ENCODE measurements at places on chromosomes 11 and 22.

DNA sequence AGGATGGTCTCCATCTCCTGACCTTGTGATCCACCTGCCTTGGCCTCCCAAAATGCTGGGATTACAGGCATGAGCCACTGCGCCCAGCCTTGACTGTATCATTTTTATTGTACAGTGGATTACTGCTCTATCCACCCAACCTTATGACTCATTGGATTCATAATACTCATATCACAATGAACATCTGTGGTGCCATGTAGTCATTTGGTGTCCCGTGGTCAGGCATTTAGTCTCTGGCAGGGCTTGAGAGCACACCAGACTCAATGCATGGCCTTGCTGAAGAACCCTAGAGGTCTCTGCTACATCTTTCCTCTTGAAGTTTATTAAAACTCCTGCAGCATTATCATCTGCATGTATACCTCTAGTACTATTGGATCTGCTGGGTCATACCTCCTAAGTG, 98.0 kb upstream of the LDLRAD3 start:
- DNase-seq, result no peak

DNA sequence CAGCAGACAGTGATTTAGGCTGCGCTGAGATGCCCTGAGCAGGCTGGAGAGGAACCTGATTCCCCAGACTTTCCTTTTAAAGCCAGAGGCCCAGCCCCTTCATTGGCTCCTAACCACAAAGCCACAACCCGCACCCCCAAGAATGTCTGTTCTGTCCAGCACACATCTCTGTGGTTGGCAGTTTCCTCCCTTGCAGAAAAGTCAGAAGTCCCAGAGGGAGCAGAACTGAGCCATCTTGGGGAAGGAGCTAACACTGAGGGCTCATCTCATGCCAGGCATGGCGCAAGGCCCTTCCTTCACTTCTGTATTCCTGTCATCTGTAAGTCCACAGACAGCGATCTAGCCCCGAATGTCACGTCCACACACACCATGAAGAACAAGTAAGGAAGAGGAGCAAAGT, 97.1 kb upstream of the SYT13 start:
- DNase-seq, result peak; percentile 80

DNA sequence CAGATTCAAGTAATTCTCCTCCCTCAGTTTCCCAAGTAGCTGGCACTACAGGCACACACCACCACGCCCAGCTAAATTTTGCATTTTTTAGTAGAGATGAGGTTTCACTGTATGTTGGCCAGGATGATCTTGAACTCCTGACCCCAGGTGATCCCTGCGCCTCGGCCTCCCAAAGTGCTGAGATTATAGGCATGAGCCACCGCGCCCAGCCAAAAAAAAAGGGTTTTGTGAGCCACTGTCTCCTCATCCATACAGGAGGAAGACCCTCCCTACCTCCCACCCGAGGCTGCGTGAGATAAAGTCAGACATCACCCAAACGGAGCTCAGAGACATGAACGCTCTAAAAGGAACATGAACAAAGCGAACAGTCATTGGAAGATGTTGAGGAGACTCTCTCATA, 745.7 kb downstream of the BRD1 start:
- no peak for DNase-seq

GRCh38 chr11:61815790-61816735, 740 bp downstream of the FADS1 start:
- DNase-seq, result peak; percentile 79

DNA sequence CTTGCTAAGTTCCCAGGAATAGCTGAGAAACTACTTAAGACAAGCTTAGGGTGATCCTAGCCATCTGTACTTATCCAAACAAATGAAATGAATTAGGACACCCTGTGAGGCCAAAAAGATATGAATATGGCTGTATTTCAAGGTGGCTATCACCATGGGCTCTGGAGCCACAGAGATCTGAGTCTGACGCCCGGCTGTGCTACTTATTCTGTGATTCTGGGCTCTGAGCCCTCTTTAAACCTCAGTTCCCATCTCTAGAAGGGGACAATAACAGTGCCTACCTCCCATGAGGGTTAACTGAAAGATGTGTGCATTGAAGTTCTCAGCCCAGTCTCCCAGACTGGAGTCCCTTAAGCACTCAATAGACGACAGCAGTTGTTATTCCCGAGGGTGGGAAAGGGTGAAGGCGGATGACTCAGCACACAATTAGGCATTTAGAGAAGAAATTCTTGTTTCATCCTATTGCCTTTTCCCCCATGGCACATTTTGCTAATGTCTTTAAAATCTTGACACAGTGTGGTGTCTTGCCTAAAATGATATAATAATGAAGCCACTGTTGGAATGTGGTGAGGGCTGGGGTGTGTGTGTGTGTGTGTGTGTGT, 132.5 kb downstream of the ADAMTS15 start:
- DNase-seq, result no peak

- DNase-seq, result peak; percentile 58
Observed at GRCh38 chr22:27748751-27749191, 52.8 kb downstream of the MN1 start.

- DNase-seq, result no peak
Observed at GRCh38 chr22:22458387-22458786, 50.2 kb downstream of the ZNF280B start.

GRCh38 chr11:120612513-120613263, 101.1 kb downstream of the GRIK4 start:
- no peak for DNase-seq

GRCh38 chr11:78257654-78258053, 68.9 kb downstream of the USP35 start:
- DNase-seq, result no peak

- no peak for DNase-seq
Observed at GRCh38 chr11:67441731-67442351, 1.4 kb downstream of the CORO1B start.

DNA sequence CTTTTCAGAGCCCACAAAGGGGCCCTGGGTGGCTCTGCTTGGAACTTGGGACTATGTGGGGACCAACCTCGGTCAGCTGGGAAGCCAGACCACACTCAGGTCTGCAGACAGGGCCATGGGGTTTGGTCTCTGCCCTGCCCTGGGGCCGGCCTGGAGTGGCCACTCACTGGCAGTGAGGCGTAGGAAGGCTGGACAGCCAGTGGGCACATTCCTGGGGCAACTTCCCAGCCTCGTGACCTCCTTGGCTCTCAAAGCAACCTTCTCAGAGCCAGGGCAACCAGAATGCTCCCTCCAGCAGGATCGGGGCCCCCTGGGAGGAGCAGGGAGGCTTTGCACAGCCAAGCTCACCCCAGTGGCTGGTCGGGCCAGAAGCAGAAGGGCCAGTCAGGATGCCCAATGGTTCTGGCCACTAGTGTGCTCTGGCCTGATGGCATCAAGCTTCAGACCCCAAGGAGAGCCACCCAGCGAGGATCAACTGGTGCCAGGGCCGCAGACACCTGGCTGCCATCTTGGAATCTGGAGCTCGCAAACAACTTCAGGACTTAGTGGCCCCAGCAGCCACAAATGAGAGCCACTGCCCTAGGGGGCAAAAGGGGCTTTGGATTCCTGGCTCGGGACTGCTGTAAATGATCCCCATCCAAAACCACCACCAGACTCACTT, 87.1 kb downstream of the MYEOV start:
- DNase-seq, result no peak

- no peak for DNase-seq
Observed at GRCh38 chr22:35140879-35141745, 75.2 kb downstream of the ISX start.

GRCh38 chr11:68099474-68100405, 21.4 kb downstream of the CHKA start:
- no peak for DNase-seq

DNA sequence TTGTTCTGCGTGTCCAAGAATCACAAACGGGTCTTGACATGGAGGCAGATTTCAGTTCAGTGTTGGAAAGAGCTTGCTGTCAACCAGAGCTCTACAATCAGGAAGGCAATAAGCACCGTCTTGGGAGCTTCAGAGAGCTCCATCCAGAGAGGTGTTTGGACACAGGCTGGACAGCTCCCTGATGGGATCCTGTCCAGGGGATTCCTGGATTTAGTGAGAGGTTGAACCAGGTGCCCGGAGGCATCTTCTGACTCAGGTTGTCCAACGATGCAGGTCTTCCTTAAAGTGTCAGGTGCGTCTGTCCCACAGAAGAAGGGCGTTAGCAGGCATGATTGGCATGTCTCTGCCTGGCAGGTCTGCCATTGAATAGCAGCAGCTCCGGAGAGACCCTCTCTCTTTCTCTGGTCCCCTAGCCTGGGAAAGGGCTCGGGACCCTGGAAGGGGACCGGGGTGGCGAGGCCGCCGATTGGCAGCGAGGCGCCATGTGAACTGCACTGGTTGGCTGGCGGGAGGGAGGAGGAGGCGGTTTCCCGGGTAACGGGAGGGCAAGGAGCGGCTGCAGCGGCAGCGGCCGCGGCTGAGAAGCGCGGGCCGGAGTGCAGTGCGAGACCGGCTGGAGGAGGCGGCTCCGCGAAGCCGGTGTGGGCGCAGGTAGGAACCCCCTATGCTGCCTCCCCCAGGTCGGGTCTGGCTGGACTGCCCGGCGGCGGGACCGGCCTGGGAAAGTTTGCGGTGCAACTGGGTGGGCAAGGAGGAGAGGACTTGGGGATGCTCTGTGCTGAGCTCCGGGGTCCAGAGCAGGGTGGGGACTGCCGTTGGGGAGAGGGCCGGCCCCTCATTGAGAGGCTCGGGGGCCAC, 104.1 kb upstream of the E2F8 start:
- no peak for DNase-seq

DNA sequence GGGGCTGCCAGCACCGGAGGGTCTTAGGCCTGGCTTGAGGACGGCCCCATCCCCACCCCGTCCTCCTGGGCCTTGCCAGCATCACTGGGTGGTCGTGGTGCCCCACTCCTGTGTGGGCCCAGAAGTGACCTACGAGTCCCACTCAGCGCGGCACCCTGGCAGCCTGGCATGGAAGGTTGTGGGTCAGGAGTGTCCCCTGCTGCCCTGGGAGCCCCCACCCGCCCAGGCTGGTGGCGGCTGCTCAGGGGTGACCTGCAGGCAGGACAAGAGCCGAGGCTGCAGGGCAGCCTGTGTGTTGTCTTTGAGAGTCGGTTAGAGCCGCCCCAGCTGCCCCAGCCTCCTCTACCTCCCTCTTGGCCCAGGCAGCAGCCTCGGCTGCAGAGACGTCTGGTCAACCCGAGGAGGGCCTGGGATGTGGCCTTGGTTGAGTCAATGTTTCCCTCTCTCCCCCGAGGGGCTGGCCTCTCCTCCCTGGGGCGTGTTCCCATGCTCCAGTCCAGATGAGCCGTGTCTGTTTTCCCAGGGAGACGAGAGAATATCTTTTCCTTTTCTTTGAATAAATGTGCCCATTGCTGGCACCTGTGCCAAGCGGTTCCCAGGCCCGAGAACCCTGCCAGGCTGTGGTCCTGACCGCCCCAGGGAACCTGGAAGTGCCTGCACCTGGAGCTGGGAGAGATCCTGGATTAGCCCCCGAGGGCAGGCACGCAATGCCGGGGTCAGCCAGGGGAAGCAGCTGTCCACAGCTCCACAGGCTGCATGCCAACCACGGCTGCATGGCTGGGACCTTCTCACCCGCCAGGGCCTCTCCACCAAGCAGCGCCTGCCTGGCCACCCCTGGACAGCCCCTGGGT, 35.7 kb upstream of the MUC5AC start:
- DNase-seq, result peak; percentile 24

- no peak for DNase-seq
Observed at GRCh38 chr11:75369560-75370255, 18.2 kb upstream of the ARRB1 start.

- no peak for DNase-seq
Observed at GRCh38 chr22:19848298-19849224, 6.1 kb downstream of the GNB1L start.

DNA sequence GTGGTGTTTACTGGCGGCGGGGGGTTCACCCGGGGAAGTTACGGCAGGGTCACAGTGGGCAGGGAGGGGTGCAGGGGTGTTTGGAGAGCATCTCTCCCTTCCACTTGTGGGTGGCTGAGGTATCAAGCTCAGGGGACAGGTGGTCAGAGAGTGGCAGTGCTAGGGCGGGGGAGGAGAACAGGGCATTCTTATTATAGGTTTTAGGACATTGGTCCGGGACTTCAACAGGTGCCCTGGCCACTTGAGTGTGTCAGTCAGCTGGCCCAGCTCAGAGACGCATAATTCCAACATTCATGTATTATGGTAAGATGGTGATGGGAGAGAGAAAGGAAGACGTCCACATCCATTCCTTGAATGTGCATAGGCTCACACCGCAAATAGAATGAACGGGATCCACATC, 101.7 kb downstream of the TEAD1 start:
- DNase-seq, result no peak

DNA sequence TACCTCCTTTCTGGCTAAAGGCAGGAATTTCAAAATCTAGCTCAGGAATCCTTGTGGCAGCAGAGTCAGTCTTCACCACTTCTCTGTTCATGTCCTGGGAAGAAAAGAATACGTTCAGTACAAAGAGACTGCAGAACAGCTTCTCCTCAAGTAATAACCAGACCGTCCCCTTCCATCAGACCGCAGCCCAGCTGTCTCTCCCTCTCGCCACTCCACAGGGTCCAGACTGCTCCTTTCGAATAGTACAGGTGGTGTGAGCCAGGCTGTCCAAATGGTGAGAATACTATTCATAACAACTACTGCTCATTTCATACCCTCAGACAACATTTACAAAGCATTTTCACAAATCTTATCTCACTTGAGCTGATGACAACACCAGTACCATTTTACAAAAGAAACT, 857 bp downstream of the ZPR1 start:
- no peak for DNase-seq

DNA sequence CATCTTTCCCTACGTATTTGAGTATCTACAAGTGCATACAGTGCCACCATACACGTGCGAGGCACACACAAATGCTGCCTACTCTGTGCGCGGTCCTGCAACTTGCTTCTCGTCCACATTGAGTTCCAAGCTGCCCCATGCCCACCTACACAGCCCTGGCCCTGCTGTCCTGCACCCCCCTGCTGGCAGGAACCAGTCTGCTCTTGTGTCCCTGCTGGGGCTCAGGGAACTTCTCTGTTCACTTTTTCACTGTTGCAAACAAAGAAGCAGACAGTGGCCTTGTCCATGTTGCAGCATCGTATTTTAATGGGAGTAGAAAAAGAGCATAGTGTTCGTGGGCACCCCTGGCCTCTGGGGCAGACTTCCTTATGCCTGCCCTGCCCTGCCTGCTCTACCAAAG, 14.0 kb downstream of the CPT1A start:
- no peak for DNase-seq

DNA sequence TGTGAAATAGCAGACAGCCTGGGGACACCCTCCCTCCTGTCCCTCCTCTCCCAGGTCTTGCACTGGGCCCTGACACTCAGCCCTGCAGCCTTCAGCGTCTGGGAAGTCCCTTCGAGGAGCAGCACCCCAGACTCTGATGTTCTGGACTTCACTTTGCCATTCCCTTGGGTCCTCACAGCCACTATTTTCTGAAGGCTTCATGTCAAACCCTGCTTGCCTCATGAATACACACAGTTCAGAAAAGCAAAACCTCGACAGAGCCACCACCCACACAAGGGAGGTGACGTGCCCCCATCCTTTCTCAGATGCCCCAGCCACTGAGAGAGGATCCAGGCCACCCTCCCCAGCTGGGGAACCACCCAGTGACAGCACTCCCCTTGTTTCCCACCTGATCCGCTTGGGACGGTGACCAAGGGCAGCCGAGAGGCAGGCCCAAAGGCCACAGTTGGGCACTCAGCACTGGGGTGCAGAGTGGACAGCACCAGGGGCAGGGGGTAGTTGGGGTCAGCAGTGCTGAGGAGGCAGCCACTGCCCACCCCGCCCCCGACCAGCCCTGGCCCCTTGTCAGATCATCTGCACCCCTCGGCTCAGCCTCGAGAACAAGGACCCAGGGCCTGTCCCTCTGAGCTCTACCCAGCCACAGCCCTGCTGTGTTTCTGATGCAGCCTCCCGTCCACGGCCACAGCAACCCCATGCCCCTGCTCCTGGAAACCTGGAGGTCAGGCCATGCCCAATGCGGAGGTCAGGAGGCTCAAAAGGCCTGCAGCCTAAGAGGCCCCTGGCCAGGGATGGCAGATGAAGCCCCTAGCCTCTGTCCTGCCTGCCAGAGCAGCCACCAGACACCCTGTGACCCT, 3.1 kb upstream of the TNNT3 start:
- DNase-seq, result no peak

Data from left hindlimb (tissue), 1 donor.